ENCODE measurements at places on chromosomes 5 and 9.

DNA sequence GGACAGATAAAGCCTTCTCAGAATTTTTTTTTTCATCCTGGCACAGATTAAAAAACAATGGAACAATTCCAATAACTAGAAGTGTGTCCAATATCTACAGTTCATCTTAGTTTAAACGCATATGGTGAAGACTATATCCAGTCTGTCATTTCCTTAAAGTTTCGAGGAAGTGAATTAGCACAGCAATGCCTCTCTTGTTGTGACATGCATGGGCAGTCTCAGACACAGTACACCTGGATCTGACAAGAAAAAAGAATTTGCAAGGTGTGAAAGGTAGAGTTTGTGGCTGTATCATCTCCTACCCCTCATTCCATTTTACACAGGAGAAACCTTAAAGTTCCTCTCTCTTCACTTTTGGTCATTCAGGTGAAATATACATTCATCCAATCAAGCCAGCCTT, 100.6 kb upstream of the ADAMTS19 start:
- DNase-seq = no peak

DNA sequence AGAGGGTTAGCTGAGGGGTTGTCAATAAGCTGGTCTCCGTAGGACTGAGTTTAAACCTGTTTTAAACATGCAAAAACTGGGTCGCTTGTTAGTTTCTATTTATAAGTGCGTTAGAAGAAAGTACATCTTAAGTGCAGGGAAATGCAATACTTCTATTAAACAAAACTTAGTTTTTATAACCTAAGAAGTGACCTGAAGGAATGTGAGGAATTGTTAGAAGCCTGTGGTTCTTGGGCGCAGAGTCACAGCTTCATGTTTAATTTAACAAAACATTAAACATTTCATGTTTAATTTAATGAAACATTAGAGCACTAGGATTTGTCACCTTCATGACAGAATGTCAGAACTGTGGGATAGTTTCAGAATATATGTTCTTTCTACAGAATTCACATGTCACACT, 469.2 kb upstream of the WWC1 start:
- DNase-seq = no peak

DNA sequence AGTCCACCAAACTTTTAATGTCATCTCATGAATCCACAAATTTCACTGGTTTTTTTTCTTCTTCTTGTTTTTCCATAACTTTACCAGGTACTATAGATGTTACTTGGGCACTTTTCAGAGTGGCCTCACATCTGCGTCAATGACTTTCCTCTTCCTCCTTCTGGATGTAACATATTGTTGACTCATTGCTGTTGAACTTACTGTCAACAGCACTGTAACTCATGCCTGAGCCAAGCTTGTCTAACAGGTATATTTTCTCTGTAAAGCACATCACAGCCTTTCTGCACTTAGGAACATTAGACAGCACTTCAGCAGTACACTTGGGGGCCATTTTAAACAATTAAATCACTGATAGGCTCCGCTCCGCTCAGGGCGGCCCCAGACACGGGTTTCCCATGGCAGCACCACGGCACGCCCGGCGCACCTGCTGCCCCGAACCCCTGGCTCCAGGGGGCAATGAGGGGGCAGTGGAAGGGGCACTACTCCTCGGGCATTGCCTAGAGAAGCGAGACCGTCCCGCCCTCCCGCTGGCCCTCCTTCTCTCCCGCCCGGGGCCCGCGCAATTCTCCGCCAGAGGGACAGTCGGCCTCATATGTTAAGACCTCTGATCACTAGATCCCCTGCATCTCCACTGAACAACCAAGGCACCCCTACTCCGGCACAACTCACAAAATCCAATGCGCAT, 41.9 kb upstream of the SPATA31C2 start:
- no peak for DNase-seq

DNA sequence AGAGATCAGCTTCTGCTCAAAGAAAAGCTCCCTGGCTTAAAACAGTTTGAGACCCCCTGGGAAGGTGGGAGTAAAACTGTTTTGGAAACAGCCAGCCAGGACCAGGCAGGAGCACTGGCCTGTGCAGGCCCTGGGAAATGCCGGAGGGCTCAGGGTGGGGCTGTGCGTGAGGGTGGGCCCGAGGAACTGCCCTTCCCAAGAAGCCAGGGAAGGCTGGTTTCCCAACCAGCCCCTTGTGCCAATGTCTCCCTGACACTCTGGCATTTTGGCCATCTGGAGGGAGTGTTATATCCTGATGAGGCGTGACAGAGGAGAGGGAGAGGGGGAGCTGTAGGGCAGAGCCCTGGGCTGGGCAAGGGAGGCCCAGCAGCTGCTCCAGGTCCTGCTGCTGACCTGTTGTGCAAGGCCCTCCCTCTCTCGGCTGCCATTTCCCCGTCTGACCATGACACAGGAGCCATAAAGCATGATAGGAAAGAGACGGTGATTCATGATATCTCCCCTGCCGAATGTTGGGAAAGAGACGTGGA, 16.1 kb downstream of the OLFML2A start:
- DNase-seq = no peak

- DNase-seq = no peak
Observed at GRCh38 chr9:133489253-133490190, 10.6 kb upstream of the SLC2A6 start.

GRCh38 chr5:128774605-128775004, 190.7 kb upstream of the SLC27A6 start:
- DNase-seq = peak; percentile 9

DNA sequence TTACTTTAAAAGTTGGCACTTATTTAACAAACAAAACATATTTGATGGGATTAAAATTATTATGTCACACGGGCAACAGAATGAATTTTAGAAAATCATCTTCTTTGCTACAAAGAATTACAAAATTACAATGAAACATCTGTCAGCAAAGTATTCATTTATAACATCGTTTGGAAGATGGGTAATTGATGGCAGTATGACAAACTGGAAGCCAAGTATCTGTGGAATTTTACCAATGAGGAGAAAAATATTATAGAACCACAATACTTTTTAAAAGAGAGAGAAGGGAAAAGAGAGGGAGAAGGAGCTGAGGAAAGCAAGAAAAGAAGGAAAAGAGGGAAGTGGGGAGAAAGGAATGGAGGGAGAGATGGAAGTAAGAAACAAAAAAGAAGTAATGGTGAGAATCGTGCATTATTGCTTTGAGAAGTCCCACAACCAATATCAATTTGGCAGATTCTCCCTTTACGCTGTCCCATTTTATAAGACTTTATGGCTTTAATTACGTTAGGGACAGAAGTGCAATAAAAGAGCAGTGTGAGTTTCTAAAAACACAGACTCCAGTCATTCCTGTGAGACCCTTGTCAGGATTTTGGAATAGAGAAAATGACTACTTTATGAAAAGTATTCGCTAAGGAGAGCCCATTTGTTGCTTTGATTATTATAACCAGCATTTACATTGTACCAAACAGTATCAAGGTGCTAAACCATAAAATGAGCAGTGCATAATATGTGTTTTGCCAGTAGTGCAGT, 76.7 kb downstream of the LURAP1L start:
- no peak for DNase-seq

DNA sequence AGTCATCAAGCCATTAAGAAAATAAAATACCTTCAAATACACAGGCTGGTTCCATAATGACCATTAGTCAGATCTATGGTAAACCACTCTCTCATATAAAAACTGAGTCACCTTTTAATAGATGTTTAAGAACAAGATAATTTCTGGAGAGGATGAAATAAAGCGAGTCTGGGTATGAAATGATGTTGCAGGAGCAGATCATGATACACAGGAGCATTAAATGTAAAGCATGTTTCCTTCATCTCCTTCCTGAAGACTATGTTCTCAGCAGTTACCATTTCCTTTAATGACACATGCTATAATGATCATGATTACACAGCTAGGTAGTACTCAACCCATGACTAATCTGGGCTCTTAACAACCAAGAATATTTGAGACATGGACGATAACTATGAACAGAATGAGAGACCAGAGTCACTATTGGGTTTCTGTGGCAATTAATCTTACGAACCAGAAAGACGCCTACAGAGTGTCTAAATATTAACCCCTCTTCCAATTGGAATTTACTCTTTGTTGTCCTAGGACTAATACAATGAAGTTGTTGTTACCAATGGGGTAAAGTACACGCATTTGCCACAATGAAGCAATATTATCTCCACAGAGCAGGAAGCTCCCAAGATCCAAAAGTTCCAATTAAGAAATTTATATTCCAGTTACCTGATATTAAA, 105.6 kb downstream of the NR6A1 start:
- no peak for DNase-seq

DNA sequence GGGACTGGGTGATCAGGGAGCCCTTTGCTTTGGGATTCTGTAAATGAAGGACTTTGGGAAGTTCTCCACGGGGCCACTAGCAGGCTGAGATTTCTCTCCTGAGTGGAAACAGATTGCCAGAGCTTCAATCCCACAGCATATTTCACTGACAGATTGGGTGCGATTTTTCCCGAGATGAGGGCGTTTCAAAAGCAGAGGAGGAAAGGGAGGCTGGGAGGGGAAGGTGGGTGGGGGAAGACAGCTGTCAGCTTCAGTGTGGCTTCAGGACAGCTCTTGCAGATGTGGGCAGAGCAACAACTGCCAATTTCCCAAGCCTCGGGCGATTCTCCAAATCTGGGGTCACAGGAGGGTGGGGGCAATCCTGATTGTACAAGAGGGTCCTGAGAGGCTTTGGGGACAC, 258.5 kb upstream of the ADRA1B start:
- DNase-seq = no peak
